ENCODE measurements at places on chromosomes 16 and 17. TPM values are rescaled to one million over a fixed set of nuclear protein-coding genes. Genes with fewer than 3 reads are reported as not detected.

NUBP1 gene
- 23.0 TPM for total RNA-seq

CD7 gene
- total RNA-seq = 635 TPM

SLC4A1 gene
- not detected for total RNA-seq

ABCC11 gene
- 0.24 TPM for total RNA-seq
